Pulmonary artery endothelial cell (primary cell): ENCODE measurements at places on chromosomes 12 and 14. TPM values are rescaled to one million over a fixed set of nuclear protein-coding genes. Genes with fewer than 3 reads are reported as not detected.

GRCh38 chr12:42056130-42056529 lies 88.5 kb downstream of the GXYLT1 start:
- no peak for DNase-seq

RIMKLB gene
- total RNA-seq: 54.4 and 130 TPM in 2 replicates

THTPA gene
- 12.2 and 15.7 TPM in 2 replicates for total RNA-seq

GRCh38 chr12:80269803-80270552 lies 170.6 kb downstream of the OTOGL start:
- peak; percentile 8 for DNase-seq

MUCL1 gene
- total RNA-seq: not detected in 2 replicates

DNA sequence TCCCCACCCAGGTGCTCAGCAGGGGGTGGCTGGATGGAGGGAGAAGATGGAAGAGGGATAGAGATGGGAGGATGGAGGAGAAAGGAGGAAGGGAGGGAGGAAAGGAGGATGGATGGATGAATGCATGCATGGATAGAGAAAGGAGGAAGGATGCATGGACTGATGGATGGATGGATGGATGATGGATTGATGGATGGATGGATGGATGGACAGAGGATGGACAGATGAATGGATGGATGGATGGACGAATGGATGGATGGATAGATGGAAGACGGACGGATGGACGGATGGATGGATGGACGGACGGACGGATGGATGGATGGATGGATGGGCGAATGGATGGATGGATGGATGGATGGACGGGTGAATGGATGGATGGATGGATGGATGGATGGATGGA lies 64.1 kb downstream of the NCOR2 start:
- DNase-seq: no peak

GPR162 gene
- total RNA-seq: 9.0 and 13.5 TPM in 2 replicates

DNA sequence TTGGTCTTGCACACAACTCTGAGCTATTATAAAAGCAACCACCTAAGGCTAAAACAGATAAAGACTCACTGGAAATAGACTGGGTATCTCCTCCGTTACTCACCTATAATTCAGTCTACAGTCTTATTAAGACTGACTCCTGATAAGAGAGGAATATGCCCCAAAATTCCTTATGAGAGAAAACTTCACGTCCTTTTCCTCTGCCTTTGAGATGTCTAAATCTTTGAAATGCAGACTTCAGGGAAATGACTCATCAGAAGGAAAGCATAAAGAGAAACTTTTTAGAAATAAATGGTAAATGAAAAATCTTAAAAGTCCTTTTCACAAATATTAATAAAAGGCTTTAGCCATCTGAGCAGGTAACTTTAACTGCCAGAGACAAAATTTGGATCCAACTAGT lies 187.5 kb upstream of the RTL1 start:
- no peak for DNase-seq

GRCh38 chr12:2273288-2273687 lies 220.5 kb downstream of the CACNA1C start:
- no peak for DNase-seq

DNA sequence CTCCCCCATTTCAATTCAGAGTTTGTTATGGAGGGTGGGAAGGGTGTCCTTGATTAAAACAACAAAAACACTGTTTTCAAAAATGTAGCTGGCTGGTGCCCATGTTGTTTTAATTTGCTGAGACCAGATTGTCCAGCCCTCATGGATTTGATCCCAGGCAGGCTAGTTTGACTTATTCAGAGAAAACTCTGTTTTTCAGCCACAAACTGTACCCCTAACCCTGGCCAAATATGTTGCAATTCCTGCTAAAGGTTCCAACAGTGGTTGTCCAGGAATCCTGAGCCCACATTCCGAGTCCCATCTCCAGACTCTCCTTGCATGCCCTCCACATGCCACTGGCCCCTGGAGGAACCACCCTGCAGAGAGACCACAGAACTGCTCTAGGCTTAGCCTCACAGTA lies 36.0 kb downstream of the MAP1LC3B2 start:
- no peak for DNase-seq

GRCh38 chr12:117189725-117190209 lies 503 bp downstream of the FBXO21 start:
- no peak for DNase-seq

SLC8A3 gene
- total RNA-seq: 0.13 and 0.14 TPM in 2 replicates
